ENCODE measurements at places on chromosomes 3 and 15.

DNA sequence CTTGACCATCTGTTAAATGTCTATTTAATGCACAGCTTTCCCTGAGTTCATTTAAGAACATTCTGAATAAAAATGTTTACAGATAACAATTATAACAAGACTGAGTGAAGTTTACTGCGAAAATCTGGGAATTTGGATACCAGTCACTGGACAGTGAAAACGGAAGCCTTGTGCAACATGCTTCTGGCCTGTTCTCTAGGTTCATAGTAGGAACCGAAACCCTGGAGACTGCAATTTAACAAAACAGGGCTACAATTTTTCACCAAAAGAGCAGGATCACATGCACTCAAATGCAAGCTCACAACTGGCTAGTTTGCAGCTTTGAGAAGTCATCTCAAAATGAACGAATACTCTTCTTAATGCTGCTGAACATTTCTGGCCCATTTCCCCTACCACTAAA is 435.9 kb downstream of the NR2F2 start:
- no peak for DNase-seq

GRCh38 chr3:102810937-102811336 is 376.1 kb downstream of the ZPLD1 start:
- no peak for DNase-seq

GRCh38 chr3:9021271-9022009 is 58.2 kb upstream of the RAD18 start:
- no peak for DNase-seq

GRCh38 chr3:62732183-62732904 is 142.9 kb downstream of the CADPS start:
- DNase-seq = no peak

Measured in stimulated activated CD4-positive, alpha-beta T cell treated with anti-CD3 and anti-CD28 coated beads, Interleukin-15, amount 100 ng/mL, for 1 hour (primary cell).